ENCODE measurements at places on chromosomes 3 and 15.

DNA sequence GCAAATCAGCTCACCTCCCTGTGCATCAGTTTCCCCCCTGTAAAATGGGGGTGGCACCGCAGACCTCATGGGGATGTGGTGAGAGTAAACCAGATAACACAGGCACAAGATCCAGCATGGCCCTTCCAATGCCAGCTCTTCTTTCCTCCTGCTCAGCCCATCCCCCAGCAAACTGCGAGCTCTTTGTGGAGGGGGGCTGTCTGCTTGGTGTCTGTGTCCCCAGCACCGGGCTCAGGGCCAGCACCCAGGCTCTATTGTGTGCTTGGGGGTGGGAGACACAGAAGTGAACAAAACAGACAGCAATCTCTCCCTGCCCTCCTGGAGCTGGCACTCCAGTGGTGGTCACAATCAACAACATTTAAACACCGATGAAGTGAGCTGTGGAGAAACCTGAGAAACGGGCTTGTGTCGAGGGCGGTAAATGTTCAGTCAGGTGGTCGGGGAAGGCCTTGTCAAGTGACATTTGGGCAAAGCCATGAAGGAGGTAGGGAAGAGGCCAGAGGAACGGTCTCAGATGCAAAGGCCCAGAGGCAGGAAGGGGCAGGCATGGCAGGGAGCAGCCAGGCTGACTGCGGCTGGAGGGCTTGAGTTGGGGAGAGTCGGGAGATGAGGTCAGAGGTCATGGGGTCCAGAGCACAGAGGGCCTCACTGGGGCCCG lies 28.4 kb downstream of the GRIP2 start:
- no peak for DNase-seq

DNA sequence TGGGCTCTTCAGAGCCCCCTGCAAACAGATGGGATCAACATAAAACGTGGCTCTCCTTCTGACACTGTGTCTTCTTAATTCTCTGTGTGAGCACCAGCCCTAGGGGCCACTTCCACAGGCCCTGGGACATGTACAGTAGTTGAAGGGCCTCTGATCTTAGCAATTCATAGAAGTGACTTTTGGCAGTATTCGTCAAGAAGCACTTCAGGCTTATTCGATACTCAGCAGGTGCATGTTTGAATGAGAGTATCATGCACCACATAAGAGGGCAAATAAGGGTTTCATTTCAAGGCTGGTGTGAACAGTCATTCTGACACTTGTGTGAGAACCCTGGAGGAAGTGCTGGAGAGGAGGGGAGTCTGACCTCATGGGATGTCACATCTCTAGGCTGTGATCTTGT lies 113.9 kb downstream of the GABRG3 start:
- DNase-seq: no peak

DNA sequence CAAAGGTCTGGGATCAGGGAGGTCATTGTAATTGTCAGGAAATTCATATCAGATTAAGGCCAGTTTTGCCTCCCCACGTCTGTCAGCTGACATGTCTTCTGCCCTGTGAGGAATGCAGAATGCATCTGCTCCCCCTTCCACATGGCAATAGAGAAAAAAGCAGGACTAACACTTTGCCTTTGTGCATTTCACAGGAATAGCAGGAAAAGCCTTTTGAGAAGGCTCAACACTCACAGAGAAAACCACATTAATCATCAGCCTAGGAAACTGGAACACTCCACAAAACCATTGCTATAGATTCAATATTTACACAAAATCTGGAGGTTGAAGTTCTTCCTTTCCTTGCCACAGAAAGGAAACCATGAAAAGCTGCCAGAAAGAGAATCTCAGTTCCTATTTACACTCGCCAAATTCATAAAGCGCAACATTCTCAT lies 165.2 kb upstream of the HES1 start:
- no peak for DNase-seq

- no peak for DNase-seq
These were observed 116.6 kb downstream of the NTRK3 start for GRCh38 chr15:88139936-88140335.

GRCh38 chr3:155404486-155404885 lies 111.0 kb upstream of the STRIT1 start:
- no peak for DNase-seq

- DNase-seq: no peak
These were observed 304.0 kb downstream of the SHQ1 start for GRCh38 chr3:72544239-72544638.

- no peak for DNase-seq
These were observed 15.7 kb downstream of the BHLHE40 start for GRCh38 chr3:4994823-4995499.

- DNase-seq: no peak
These were observed 607.5 kb upstream of the BCHE start for GRCh38 chr3:166444756-166445155.

GRCh38 chr15:44738340-44738984 lies 2.1 kb downstream of the TRIM69 start:
- DNase-seq: no peak

DNA sequence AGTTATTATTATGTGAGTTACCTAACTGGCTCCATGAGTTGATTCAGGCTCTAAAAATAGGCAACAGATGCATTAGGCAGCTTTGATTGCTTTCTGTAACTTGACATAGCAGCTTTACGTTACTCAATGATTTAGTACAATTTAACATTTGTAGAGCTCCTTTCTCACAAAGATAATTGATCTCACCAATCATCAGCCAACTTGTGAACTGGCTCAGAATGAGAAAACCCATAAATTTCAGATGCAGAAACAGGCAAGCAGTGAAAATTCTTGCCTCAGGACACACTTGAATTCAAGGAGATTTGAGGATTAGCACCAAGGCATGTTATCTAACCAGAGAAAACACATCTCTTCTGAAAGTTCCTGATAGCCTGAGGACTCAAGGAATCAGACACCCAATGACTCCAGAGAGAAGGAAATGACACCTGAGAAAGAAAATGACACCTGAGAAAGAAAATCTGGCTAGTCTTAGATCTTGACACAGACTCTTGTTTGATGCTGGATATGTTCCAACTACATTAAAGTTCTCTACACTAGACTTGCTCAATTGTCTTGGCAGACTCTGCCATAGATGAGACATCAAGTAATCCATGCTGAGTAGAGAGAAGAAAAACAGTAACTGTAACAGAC lies 315.1 kb upstream of the CBLB start:
- DNase-seq: no peak

- DNase-seq: no peak
These were observed 12.5 kb downstream of the SPINK8 start for GRCh38 chr3:48320996-48321395.

DNA sequence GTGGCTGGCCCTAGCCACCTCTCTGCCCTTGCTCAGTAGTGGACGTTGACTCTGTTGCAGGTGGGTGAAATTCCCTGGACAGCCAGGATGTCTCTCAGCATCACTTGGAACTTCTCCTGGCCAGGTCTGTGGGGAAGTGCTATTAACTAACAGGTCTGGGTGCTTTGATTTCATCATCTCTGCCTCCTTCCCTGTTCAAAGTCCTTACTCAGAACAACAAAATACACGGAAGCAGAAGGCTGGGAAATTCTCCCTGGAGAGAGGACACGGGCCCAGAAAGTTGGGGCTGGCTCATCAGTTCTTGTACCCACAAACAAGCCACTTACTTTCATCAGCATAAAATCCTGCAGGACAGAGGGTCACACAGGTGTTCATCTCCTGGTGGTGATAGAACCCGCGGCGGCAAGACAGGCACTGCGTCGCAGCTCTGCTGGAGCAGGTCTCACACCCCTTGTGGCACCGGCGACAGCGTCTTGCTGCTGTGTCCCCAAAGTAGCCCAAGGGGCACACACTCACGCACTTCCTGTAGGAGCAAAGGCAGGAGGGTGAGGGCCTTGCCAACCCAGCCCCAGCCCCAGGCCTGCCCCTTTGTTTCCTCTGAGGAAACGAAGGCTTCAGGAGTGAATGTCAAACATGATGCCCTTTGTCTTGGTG lies 29.6 kb upstream of the SNRPA1 start:
- no peak for DNase-seq

DNA sequence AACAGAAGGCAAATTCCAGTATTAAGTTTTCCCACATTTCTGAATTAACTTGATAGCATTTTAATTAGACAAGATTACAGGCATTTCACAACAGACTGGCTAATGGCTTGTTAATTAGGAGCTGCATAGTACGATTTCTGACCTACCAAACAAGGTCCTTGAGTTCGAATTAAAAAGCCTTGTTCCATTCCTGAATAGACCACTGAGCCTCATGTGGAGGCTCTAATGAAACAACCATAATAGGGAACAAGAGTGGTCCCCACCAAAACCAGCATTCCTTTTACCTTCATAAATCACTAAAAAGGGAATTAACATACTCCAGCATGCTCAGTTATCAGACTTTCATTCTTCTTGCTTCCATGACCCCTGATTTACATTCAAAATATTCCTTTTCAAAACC lies 66.4 kb downstream of the PRTG start:
- no peak for DNase-seq

- DNase-seq: no peak
These were observed 23.4 kb downstream of the TMEM202 start for GRCh38 chr15:72421484-72421883.

DNA sequence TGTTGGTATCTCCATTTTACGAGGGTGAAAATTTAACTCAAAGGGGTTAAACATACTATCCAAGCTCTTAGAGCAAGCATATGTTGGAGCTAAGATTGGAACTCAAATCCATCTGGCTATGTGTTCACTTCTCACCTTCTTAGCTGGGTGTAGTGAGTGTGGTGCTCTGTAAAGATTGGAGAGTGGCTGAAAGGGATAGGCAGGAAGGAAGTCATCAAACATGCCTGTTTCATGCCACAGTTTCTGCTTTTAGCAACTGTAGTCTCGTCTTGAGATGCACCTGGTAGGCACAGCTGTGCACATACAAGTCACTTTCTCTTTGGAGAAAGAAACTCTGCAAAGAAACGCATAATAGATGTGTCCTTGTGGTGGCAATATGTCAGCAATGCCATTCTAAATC lies 189.1 kb upstream of the MDFIC2 start:
- no peak for DNase-seq

GRCh38 chr15:92533298-92533697 lies 122.3 kb downstream of the FAM174B start:
- no peak for DNase-seq

- no peak for DNase-seq
These were observed 158.7 kb downstream of the APBA2 start for GRCh38 chr15:29044503-29044901.

DNA sequence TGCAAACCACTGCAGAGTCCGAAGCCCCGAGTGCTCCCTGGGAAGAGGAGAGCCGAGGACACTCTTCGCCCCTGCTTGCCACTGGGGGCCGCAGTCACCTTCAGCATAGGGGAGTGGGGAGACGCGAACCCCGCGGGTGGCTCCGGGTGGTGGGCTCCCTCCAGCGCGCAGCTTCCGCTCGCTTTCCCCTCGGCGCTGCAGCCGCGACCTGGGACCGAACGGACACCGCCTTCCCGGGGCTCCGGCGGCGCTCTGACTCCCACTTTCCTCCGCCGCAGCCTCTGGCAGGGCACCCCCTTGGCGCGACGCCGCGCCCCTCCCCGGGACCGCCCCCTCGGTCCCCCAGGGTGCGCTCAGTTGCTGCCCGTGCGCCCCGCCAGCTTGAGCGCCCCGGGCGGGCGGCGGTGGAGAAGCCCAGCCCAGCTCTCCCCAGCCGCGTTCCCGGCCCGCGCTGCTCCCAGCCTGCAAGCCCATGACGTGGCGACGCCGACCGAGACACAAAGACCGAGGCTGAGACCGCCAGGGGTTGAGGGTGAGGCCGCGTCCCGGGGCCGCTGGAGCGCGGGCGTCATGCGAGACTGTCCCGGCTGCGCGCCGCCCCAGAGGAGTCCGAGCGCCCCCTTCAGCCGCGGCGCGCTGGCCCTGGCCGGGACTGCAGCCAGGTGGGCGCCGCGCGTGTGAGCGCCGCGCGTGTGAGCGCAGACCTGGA lies at the start of gene MINAR1:
Gene MINAR1, plus strand, starts transcription at position 701 of the 709 bp plus-strand sequence. CDS start 23,812 bp downstream, outside the sequence.
- DNase-seq: no peak

- DNase-seq: no peak
These were observed 106.2 kb upstream of the UBE3A start for GRCh38 chr15:25545017-25545416.

GRCh38 chr3:123287051-123287961 lies 85.6 kb downstream of the SEC22A start:
- DNase-seq: no peak

DNA sequence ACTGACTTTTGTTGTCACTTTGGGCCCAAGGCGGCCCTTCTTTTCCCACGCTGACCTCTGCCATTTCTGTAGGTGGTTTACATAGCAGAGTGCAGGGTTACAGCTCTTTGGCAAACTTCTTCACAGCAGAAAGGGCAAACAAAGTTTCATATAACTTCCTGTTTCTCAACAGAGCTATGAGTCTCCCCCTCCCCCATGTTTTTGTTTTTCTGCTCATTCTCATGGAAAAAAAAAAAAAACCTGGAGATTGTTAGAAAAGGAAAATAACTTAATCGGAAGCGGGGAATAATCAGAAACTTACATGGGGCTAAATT lies 342.0 kb upstream of the NR2F2 start:
- no peak for DNase-seq

- DNase-seq: no peak
These were observed 13.3 kb downstream of the SEMA3F start for GRCh38 chr3:50168388-50168787.

- DNase-seq: no peak
These were observed 3.2 kb upstream of the AGBL1 start for GRCh38 chr15:86076468-86076867.

GRCh38 chr3:119360736-119361462 lies 66.7 kb downstream of the ARHGAP31 start:
- DNase-seq: no peak

DNA sequence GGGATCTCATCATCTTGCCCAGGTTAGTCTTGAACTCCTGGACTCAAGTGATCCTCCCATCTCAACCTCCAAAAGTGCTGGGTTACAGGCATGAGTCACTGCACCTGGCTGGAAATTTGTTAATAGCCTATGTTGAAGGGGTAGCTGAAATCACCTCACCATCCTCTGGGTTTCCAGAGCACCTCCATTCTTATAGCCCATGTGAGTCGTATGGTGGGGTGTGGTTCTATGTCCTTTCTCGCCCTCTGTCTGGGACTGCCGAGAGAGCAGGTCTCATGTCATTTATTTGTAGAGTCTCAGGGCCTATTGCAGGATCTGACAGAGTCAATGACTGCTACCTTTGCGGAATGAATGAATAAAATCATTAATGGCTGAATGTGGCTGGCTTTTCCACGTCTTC lies 20.9 kb downstream of the CEMIP start:
- DNase-seq: no peak

- no peak for DNase-seq
These were observed 234.5 kb downstream of the UACA start for GRCh38 chr15:70528816-70529215.

DNA sequence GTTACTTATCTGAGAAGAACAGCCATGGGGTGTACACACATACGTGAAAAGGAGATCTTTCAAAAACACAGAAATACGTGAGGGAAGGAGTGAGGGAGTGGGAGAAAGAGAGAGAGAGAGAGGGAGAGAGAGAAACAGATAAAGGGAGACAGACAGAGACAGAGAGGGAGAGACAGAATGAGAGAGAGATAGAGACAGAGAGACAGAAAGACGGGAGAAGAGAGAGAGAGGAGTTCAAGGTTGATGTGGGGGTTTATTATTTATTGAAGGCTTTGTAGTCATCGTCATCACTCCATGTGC lies 64.0 kb downstream of the CHST2 start:
- no peak for DNase-seq
